T-helper 2 cell treated with Interferon-gamma antibody and Interleukin-4, amounts not matched to agents 5 μg/mL and 100 μg/mL, for 36 hours (primary cell): ENCODE measurements at places on chromosomes 11 and 22.

DNA sequence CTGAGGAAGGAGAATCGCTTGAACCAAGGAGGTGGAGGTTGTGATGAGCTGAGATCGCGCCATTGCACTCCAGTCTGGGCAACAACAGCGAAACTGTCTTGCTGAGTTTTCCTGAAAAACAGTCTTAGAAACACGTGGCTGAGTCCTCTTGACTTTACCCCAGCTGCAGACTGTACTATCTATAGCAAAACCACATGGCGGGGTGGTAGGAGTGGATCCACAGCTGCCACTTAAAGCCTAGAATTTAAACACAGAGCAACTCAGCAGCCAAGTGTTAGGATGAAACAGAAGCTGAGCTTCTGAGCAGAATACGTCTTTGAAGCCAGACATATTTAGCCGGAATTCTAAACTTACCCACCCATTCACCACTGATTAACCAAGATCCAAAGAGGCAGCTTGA, 14.1 kb downstream of the PATZ1 start:
- DNase-seq: no peak

- no peak for DNase-seq
Measured at GRCh38 chr11:102476812-102477211, 24.2 kb upstream of the TMEM123 start.

DNA sequence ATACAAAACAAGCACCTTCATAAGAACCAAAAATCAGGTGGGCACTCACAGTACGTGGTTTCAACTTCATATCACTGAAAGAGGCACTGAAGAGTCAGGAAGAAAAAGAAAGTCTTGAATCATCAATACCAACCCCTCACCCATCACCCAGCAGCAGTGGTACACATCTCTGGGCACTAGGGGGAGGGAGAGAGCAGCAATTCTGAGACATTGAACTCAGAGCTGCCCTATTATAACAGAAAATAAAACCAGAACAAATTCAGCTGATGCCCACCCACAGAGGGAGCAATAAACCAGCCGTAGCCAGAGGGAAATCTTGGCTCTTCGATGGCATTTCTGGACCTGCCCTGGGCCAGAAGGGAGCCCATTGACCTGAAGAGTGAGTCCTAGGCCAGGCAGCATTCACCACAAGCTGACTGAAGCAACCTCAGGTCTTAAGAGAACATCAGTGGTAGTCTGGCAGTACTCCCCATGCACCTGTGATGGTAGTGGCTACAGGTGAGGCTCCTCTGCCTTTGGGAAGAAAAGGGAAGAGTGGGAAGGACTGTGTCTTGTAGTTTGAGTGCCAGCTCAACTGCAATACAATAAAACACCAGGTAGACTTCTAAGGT, 42.2 kb upstream of the FAM181B start:
- peak; percentile 26 for DNase-seq

DNA sequence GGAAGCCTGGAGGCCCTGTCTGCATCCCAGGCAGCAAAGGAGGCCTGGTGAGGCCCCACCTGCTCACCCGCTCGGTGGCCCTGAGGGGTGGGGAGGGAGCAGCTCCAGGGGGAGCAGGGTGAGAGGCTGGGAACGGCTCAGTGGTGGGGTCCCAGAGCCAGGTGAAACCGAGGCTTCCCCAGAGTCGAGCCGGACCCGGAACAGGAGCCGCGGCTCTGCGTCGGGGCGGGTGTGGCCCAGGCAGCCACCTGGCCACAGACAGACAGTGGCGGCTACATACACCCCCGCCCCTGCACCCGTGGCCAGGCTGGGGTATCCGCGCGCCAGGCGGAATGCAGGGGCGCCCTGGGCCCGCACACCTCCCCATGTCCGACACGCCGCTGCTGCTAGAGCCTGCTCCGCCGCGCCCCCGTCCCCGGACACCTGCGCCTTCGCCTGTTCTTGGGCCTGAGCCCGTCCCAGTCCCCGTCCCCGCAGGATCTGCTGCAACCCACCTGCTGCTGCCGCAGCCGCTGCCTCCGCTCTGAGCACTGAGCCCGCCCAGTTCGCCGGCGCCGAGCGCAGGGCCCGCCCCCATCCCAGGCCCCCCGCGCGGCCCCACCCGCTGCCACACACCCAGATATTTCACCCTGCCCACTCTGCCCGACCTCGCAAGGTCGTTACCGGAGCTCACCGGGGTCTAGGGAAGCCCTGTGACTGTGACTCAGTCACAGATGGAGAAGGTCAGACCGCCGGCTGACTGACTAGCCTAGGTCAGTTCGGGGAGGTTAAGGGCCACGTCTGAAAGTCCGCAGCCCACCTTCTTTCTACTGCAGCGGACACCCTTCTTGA, at the start of gene SLC7A4:
Gene SLC7A4 (minus strand): TSS at position 525 of the 831 bp plus-strand sequence. CDS start 749 bp downstream, outside the sequence.
- no peak for DNase-seq

DNA sequence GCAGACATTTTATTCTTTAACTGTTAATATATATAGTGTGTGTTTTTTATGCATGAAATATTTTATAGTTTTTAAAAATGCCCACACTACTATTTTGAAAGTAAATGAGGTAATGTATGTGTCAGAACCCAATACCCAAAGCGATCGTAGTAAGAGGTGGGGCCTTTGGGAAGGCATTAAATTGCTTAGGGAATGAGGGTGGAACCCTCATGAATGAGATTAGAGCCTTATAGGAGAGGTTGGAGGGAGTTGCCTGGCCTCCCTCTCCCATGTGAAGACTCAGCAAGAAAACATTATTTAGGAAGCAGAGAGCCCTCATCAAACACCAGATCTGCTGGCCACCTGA, 11.1 kb downstream of the KLHL35 start:
- no peak for DNase-seq

DNA sequence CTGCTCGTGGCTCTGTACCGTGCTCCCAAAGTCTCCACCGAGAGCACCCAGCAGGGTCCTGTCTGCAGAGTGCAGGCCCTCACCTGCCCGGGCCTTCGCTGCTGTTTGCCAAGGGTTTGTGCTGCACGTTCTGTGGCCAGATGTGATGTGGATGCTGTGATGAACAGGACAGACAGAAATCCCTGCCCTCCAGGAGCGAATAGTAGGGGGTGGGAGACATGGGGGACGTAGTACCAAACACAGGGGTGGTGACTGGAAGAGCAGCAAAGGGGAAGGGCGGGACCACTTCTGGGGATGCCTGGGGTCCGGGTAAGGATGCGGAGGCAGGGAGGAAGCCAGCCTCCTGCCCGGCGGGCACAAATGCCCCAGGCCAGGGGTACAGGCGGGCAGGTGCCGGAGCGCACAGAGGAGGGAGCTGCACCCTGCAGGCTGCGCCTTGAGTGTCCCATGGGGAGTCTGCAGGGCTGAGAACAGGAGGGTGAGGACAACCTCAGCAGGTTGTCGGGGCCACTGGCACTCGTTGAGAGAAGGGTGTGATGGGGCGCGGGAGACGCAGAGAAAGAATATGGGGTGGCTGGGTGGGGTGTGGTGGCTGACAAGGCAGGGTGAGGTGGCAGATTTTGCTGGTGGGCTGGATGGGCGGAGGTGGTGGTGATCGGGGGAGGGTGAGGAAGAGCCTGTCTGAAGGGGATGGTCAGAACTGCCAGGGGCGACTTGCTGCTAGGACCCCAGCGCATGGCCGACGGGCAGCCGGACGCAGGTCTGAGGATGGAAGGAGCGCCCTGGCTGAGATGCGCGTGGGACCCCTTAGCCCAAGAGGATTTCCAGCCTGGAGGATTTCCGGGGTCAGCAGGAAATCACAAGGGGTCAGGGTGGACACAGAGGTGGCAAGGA, 16.3 kb upstream of the CTSD start:
- DNase-seq: no peak

DNA sequence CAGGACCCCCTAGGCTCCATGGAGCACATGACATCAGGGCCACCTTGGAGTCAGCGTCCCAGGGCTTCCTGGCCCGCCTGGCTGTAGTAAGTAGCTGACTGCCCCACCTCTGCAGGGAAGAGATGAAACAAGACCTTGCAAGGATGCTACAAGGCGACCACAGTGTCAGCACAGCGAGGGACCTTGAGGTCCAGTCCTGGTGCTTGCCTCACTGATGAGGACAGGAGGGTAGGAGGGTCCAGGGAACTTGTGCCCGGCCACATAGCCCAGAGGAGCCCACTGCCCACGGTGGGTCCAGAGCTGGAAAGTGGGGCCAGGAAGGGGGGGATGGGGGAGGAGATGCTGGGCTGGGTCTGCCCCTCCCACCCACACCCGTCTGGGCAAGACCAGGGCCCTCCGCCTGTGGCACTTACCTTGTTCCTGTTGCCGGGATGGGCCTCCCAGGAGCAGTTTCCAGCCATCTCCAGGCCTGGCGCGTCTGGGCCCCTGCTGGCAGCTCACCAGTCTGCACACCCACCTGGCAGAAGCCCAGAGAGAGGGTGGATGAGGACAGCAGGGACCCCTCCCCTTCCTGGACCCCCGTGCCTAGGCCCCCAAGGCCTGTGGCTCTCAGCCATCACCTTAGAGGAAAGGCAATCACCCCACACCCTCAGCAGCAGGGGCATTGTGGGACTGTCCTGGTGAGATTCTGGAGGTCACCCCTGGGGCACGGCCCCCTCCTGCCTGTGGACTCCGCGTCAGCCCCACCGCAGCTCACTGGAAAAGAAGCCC, 3.4 kb downstream of the MRGPRF start:
- no peak for DNase-seq

DNA sequence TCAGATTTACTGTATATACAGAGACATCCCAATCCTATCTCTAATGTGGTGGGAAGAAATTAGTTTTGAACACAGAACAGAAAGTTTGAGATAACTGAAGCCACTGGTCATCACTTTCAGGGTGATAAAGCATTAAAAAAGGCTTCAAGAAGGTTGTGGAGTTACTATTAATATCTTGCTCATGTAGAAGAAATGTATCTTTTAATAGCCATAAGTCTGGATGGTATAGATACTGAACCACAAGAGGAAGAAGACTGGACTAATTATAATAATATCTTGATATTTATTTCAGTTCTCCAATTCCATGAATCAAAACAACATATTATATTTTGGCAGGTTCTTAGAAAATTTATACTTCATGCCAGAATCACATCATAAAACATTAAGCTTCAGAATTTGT, 137.1 kb downstream of the TMEM135 start:
- DNase-seq: no peak

- DNase-seq: no peak
Measured at GRCh38 chr11:121595717-121596161, 143.0 kb upstream of the SORL1-AS1 start.

DNA sequence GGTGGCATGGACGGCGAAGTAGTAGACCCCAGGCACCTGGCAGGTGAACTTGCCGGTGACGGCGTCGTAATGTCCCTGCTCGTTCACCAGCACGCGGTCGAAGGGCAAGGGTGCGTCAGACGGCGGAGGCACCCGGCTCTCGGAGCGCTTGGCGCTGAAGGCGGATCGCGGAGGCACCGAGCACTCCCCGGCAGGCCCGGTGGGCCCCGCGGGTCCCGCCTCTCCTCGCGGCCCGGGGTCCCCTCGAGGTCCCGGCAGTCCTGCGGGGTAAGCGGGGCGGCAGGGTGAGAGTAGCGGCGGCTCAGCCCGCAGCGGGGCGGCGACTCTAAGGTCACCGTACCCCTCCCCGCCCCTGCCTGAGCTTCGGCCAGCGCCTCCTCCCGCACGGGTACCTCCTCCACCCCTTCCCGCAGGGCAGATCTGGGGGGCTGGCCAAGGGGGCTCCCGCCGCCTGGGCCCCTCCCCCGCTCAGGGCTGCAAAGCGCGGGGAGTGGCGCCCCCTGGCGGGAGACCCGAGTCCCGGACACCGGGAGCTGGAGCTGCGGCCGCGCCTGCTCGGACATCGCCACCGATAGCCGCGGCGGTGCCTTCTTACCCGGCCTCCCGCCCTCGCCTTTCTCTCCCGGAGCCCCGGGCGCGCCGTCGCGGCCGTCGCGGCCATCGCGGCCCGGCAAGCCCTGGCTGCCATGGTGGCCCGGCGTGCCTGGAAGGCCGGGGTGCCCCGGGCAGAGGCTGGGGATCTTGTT, 921 bp downstream of the C1QTNF5 start:
- peak; percentile 41 for DNase-seq

DNA sequence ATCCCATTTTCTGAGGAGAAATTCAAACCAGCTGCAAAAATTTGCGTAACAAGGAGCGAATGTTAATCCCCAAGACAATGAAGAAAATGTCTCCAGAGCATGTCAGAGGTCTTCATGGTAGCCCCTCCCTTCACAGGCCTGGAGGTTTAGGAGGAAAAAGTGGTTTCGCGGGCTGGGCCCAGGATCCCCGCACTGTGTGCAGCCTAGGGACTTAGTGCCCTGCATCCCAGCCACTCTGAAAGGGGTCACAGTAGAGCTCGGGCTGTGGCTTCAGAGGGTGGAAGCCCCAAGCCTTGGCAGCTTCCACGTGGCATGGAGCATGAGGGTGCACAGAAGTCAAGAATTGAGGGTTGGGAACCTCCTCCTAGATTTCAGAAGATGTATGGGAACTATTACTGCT, 87.4 kb downstream of the BRD1 start:
- DNase-seq: no peak

- DNase-seq: no peak
Measured at GRCh38 chr11:18312012-18312411, 9.9 kb downstream of the HPS5 start.
